Activated CD4-positive, alpha-beta memory T cell treated with anti-CD3 and anti-CD28 coated beads for 36 hours (primary cell): ENCODE measurements at places on chromosomes 2 and 18. TPM values are rescaled to one million over a fixed set of nuclear protein-coding genes. Genes with fewer than 3 reads are reported as not detected.

DNA sequence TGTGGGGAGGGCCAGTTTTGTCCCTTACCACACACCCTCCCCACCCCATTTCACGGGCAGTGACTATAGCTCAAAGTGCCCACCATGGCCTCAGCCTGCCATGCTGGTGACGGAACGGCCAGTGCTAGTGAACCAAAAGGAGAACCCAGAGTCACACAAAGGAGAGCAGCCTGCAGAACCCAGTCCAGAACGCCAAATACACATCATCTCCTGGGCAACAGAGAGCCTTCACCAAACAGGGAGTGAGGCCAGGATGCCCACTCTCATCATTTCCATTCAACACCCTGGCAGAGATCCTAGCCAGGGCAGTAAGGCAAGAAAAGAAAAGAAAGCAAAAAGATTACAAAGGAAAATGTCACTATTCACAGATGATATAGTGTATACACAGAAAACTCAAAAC is 38.3 kb downstream of the HDAC4 start:
- DNase-seq = no peak

DNA sequence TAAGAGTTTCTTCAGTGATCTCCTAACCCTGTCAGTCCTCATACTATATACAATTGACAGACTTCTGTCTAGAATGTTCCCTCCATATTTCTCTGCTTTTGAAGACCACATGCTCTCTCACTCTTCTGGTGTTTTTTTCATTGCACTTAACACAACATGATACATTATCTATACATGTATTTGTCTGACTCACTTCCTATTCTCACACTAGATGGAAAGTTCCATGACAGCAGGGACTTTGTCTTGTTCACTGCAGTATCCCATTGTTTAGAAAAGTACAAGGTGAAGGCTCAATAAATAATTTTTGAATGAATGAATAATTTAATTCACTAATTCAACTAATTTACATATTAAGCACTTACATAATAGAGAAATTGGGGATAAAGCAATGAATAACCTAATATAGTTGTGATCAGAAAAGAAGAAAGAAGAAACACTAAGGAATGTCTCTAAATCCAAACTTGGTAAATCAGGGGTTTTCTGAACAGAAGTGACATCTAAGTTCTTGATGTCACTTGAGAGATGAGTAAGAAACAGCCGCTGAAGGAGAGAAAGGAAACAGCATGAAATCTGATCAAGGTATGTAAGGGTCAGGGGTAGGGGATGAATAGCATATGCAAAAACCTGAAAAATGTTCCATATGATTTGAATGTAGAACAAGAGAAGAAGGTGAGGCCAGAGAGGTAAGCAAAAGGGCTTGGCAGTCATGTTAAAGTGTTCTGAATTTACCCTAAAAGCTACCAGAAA is 42.4 kb downstream of the MBD2 start:
- no peak for DNase-seq

DNA sequence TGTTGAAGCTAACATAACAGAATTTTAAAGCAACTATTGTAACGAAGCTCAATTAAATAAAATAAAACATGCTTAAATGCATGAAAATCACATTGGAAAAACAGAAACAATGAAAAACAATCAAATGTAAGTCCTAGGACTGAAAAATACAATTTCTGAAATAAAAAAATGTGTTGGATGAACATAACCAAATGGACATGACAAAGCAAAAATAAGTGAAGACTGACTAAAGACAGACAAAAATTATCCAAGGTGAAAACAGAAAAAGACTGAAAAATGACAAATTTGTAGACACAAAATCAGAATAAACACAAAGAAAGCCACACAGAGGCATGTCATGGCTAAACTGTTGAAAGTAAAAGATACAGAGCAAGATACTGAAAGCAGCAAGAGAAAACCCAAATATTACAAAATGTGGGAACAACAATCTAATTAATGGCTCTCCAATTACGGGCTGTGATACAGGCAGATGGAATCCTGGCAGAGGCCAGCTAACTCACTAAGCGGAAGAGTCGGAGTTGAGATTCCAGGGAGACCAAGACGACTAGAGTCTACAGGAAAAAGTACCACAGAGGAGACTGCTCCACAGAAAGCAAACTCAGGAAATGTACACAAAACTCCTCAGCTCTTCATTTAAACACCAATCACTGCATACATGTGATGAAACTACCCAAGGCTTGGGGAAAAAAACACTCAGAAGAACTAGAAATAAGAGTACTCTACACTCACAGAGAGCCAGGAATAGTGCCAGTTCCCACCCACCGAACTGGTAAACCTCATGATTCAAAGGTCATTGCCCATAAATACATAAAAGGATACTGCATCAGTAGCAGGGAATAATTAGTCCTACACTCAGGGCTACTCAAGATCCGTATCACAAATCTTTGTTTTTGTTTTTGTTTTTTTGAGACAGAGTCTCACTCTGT is 83.6 kb downstream of the ATAD2B start:
- DNase-seq = no peak

DNA sequence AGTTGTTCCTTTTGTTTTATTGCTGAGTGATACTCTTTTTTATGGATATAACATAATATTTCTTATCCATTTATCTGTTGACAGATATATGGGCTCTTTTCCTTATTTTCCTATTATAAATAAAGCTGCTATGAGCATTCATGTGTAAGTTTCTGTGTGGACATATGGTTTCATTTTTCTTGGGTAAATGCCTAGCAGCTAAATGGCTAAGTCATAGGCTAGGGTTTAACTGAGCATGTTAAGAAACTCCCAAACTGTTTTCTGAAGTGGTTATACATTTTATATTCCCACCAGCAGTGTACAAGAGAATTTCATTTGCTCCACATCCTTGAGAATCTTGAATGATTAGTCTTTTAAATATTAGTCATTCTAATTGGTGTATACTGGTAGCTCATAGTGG is 786.6 kb upstream of the CDH2 start:
- DNase-seq = no peak

GRCh38 chr18:75529394-75529793 is 101.9 kb upstream of the SMIM21 start:
- DNase-seq = no peak

- peak; percentile 57 for DNase-seq
Observed at GRCh38 chr2:98833172-98833916, 102.4 kb upstream of the MGAT4A start.

GRCh38 chr18:3097082-3097481 is 84.1 kb upstream of the LPIN2 start:
- no peak for DNase-seq

DNA sequence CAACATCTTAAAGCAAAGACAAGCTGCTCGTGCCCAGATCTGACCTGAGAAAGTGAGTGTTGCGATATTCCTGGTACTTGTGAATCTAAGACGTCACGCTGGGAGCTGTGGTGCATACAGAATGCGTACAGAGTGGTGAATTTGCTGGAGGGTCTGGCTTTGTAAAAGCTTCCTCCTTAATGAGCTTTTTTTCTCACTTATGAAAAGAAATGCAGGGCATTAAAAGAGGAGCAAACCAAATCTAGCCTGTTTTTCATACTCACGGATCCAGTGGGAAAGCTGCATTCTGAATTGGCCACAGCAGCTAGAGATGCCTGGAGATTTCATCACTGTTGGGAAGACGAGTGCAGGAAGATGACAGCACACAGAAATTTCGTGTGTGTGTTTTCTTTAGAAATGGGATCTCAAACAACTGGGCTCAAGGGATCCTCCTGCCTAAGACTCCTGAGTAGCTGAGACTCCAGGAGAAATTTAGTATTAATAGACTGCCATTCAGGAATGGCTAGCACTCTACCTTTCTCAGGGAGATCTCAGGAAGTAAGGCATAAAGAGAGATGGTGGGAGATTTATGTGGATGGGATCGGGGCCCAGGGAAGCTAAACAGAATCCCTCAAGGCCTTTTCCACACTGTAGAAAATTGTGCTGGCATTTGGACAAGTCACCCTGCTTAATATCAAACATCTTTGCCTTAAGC is 181.3 kb downstream of the ALPK2 start:
- no peak for DNase-seq

DNA sequence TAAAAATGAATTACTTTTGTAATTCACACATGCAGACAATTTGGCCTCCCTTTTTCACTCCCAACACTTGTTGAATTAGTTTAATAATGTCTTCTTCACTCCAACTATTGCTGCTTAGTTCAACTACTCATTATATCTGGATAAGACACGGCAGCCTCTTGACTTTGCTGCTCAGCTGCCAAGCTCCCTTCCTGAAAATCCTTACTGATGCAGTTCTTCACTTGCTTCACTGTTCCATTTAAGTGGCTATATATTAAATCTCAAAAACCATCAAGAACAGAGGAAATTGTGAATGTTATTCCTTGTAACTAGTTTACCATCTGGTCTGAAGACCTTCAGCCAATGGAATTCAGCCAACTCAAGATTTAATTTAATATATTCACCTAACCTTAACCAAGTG is 127.1 kb downstream of the NCOA1 start:
- DNase-seq = no peak

- DNase-seq = no peak
Observed at GRCh38 chr2:226962176-226962773, 126.4 kb downstream of the RHBDD1 start.

- peak; percentile 97 for DNase-seq
Observed at GRCh38 chr18:35972197-35973000, at the start of gene RMP24. TSS of gene RMP24 (plus strand) at chr18:35972679.

DNA sequence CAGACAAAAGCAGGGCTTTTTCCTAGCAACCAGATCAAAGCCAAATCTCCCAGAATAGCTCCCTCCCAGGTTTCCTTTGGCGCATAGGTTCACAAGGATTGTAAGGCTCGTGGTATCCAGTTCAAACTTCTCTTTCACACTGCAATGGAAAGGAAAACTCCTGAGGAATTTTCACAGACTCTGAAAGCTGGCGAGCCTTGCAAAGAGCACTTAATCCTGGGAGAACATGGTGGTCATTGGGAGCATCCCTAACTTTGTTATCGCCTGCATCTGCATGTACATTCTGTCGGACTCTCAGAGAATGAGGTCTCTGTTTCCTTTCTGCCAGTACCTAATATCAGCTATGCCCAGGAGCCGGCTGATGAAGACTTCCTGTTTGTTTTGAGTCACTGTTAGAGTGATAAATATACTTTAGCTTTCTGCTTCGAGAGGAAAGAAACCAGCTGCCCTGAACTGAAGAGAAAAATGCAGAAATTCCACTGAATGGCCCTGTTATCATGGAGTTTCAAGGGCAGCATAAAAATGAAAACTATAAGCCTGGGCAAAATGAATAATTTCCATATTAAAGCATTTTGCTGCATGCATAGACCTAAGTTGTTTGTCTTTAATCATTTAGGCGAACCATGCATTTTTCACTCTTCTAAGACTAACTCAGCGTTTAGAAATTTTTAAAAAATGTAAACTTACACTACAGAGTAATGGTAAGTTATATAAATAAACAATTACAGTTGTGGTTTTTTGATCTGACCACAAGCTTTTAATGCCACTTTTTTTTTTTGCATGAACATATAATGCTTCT is 76.4 kb upstream of the ZEB2 start:
- DNase-seq = no peak

GRCh38 chr2:240921311-240921994 is 15.3 kb downstream of the CROCC2 start:
- peak; percentile 8 for DNase-seq

DNA sequence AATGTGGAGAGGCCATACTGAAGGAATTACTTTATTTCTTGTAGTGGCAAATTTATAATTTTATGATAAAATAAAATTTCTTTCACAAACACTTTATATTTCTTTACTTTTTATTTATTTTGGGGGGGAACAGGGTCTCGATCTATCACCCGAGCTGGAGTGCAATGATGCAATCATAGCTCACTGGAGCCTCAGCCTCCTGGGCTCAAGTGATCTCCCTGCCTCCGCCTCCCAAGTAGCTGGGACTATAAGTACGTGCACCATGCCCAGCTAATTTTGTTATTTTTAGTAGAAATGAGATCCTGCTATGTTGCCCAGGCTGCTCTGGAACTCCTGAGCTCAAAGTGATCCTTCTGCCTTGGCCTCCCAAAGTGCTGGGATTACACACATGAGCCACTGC is 59.6 kb downstream of the SOS1 start:
- no peak for DNase-seq

G6PC2 gene
- total RNA-seq = not detected

ASB18 gene
- total RNA-seq = not detected

CWC22 gene
- total RNA-seq = 21.1 TPM

HTR2B gene
- total RNA-seq = not detected

AMER3 gene
- total RNA-seq = not detected

TTL gene
- 36.7 TPM for total RNA-seq

CSRNP3 gene
- not detected for total RNA-seq

ZNF892 gene
- total RNA-seq = 2.7 TPM

POTEI gene
- not detected for total RNA-seq
